ENCODE measurements at places on chromosomes 3 and 15. TPM values are rescaled to one million over a fixed set of nuclear protein-coding genes. Genes with fewer than 3 reads are reported as not detected.

CEP70 gene
- total RNA-seq: 19.5 TPM

TMC3 gene
- total RNA-seq: not detected

- H3K36me3 ChIP-seq: no peaks in the 10 kb centered on the region
- no peak overlapping the region for H3K27ac ChIP-seq
- H3K4me3 ChIP-seq: no peak overlapping the region
- H3K4me1 ChIP-seq: peaks cover 16% of the 10 kb centered on the region
- H3K27me3 ChIP-seq: no peaks in the 10 kb centered on the region
- no peak for DNase-seq
Measured at GRCh38 chr15:31448635-31448979, 122.0 kb downstream of the KLF13 start.

DNA sequence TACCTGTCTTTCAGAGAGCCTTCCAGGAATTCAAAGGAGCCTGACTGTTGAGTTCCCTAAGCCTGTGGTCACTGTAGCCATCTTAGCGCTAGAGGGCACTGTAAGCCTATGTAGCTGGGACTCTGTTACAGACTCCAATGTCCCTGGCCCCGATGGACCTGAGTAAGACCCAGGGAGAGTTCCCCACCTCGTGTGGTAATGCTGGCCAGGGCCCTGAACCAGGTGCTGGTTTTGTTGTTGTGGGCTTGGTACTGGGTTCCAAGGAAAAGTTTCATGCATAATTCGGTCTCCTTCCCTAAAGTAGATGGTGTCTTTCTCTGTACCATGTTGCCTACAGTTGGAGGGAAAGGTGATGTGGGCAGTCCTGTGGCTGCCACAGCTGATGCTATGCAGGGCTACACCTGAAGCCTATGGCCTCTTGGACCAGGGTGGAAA is 32.4 kb downstream of the CDAN1 start:
- peaks cover 12% of the 10 kb centered on the region for H3K36me3 ChIP-seq
- H3K4me3 ChIP-seq: no peak overlapping the region
- DNase-seq: peak; percentile 76
- H3K4me1 ChIP-seq: peaks cover 5% of the 10 kb centered on the region

STAC gene
- total RNA-seq: not detected
